ENCODE measurements at places on chromosomes 2 and 18.

- no peak for DNase-seq
Observed at GRCh38 chr2:61151436-61151835, 10.6 kb upstream of the C2orf74 start.

- no peak for DNase-seq
Observed at GRCh38 chr2:144943986-144944385, 424.1 kb upstream of the ZEB2 start.

GRCh38 chr2:63667132-63667700 is 78.5 kb downstream of the MDH1 start:
- DNase-seq = no peak

GRCh38 chr2:3839476-3839875 is 136.1 kb downstream of the DCDC2C start:
- DNase-seq = no peak

DNA sequence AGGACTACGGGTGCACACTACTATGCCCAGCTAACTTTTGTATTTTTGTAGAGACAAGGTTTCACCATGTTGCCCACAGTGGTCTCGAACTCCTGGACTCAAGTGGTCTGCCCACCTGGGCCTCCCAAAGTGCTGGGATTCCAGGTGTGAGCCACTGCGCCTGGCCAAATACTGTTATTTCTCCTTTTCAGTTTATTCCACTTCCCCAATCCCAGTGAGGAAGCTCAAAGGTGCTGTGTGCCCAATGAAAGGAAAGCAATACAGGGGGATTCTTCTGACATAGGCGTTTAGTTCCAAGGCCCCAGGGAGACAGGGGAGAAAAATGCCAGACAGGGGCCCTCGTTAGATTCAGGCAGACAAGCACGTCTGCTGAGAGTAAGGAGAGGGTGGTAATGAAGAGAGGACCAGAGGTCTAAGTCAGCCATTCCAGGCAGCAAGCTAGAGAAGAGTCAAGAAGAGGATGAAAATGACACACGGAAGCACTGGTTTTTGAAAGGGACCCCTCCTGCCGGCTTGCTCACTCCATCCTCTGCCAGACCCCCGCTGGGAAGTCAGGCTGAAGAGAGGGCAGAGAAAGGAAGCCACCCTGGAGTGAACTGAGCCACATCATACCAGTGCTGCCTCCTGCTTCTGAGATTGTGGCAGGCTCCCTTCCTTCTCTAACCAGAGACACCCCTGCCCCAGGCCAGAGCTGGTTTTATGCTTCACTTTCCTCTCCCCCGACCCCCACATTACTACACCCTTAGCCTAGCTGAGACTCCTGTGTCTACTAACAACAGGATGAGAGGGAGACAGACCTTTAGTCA is 6.7 kb downstream of the INO80C start:
- no peak for DNase-seq

DNA sequence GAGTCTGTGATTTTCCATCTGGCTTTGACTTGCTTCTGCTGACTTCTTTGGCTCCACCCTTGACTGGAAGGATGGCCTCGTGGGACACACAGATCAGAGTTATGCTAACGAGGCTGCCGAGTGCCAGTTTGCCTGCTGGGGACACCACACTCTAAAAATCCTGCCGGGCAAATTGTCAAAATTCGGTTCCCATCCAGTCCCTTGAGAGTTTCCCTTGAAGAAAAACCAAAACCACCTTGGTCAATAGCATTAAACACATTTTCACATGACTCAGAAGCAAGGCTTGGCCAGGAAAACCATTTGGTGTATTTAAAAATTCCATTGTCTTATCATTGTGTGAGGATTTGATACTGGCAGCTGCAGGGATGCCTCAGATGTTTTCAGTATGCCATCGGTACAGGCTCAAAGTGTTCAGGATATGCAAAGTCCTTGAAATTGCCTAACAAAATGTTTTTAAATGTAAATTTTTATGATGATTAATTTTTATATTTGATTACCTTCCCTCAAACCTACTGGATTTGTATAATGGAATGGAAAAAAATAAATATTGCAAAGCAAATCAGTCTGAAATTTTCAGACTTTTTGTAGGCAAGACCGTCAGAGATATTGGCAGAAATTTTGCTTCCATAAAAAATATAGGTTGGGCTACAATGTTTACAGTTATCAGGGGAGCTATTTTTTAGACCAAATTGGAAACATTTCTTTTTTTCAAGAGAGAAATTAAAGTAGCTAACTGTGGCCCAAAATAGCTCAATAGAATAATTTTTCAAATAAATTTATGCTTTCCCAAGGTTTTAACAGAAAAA is 41.6 kb downstream of the KCNE4 start:
- DNase-seq = no peak

DNA sequence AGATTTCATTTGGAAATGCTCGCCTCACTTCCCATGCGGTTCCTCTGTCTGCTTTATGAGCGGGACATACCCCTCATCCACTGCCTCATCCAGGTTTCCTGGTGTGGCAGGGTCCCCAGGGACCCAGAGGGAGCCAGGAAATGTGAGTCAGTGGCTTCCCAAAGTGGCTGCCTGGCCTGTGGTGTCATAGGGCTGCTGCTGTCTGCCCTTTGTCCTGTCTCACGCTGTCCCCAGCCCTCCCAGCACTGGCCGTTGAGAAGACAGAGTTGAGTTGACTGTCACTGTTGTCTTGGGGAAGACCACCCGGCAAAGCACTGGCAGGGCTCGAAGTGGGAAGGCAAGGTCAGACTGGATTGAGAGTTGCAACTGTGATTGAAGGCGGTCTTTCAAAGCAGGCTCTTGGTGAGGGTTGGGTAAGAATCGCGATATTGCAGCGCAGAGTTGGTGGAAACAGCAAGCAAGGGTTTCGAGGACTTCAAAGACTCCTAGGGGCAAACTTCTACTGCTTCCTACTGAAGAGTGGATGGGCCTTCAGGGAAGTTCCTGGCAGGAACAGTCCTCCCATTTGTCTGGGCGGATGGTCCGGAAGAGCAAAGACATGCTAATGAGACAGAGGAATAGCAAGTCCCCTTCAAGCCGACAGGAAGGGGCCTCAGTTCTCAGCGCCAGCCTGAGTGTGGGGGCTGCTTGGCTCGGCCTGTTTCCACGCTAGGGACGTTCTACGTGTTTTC is 33.9 kb downstream of the RAB31 start:
- DNase-seq = no peak

Data from stimulated activated naive CD4-positive, alpha-beta T cell treated with Interleukin-2 at 50 U/mL for 16 hours (primary cell).